ENCODE measurements at places on chromosomes 1 and 21.
A peak's percentile ranks its signal among the peaks of the same experiment; 100 is the strongest.

- DNase-seq, result no peak
Observed at GRCh38 chr21:45721671-45722070, 78.1 kb downstream of the PCBP3 start.

DNA sequence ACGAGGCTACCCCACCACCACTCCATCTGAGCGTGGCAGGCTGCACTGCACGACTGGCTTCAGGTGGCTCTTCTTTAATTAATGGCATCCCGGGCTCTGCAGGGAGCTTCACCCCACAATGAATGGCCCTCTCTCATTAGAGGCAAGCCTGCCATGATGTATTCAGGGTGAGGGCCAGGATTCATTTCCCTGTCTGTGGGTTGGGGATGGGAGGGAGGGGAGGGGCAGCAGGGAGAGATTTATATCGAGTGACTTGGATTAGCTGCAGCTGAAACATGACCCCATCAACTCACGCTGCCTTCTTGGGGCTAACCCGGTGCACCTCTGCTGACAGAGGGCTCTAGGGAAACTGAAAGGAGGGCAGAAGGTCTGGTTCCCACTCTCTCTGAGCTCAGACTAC lies 54.2 kb downstream of the ERI3 start:
- no peak for DNase-seq

DNA sequence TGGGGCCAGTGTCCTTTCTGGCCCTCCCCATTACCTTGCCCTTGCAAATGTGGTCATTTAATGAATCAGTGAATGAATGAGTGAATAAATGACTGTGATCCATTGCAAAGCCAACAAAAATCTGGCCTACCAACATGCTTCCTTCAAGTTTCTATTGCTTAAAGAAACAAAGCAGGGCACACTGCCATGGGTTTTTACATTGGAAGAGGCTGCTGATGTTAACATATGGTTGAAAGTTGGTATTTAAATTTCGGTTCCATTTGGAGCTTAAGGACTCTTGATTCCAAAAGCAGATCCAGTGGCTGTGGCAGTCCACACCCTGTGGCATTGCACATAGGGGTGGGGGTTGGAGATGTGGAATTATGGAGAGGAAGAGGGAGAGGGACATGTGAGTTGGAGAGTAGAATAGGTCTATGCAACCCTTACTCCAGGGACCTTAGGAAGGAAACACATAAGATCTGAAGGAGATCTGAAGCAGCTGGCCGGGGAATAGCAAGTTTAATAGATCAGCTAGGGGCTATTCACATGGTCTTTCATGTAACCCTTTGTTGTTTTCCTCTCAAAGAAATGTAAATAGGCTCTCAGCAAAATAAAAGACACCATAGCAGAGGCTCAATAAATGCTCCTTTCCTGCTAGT lies 7.2 kb downstream of the ABCA4 start:
- DNase-seq, result no peak

GRCh38 chr1:32182060-32182459 lies 2.6 kb downstream of the TXLNA start:
- DNase-seq, result no peak

DNA sequence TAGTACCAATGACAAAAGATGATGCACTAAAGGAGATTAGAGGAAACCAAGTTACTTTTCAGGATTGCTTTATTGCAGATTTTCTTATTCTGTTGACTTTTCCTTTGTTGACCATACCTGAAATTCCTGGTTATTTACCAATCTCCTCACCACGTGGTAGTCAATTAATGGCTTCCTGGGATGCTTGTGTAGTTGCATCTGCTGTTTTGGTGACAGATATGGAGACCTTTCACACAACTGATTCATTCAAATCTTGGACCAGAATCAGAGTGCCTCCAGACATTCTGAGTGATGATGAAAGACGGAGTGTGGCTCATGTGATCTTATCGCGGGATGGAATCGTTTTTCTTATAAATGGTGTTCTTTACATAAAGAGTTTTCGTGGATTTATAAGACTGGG lies 91.3 kb downstream of the CATSPERE start:
- no peak for DNase-seq

GRCh38 chr1:107138767-107139445 lies 1.9 kb upstream of the NTNG1 start:
- DNase-seq, result no peak

- peak; percentile 92 for DNase-seq
Observed at GRCh38 chr21:37208056-37208721, 58.9 kb downstream of the VPS26C start.

DNA sequence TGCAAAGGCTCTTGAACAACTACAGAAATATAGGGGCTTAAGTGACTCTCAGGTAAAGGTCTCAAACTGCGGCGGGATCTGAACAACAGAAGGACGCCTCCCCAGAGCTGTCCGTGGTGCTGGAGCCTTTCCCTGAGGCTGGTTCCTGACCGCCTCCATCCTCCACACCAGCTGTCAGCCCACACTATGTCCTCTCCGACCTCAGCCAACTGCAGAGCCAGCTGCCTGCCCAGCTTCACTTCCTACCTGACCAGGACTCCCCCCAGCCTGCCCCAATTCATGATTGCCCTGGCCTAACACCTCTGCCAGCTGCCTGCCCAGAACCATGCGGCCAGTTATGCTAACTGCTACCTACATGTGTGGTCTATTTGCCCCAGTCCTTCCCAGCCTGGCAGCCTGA lies 63.6 kb upstream of the ZC3H12A start:
- no peak for DNase-seq

DNA sequence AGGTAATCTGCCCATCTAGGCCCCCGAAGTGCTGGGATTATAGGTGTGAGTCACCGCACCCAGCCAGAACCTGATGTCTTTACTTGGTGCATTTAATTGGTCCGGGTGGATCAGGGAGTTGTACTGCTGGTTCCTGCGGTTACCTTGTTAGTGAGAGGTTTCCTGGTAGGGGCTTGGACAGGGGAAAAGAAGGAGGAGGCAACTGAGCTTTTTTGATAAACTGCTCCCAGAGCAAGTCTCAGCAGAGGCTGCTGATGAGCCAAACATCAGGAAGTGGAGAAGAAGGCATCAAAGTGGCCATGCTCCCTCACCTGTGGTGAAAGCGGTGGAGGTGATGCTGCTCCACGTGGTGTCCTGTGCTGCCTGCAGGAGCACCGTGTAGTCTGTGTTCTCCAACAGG lies 161.5 kb upstream of the KIAA0040 start:
- DNase-seq, result no peak

DNA sequence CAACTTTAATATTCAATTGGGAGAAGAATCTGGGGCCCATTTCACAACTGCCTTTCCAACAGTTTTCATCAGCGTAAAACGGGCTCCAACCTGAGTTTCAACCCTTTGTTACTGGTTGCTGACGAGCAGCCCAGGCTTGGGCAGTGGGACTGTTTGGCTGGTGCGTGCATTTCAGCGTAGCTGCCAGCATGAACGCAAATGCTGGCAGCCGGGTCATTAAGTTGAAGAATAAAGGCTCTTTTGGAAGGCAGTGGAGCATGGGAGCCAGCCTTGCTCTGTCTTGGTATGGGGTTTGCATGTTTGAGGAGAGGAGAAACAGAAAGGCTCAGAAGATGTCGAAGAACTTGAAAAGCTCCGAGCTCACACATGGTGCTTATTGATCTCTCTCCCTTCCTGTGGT lies 40.7 kb downstream of the WDR3 start:
- no peak for DNase-seq

DNA sequence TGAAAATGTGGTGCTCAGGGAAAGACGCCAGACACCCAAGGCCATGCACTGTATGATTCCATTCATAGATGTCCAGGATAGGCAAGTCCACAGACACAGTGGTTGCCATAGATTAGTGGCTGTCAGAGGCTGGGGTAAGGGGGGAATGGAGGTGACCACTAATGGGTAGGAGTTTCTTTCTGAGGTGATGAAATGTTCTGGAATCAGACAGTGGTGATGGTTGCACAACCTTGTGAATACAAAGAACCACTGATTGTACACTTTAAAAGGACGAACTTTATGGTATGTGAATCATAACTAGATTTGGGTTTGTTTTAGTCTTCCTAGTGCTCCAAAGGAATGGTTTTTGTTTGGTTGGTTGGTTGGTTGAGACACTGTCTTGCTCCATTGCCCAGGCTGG lies 51.7 kb downstream of the PRAMEF20 start:
- peak; percentile 22 for DNase-seq

GRCh38 chr1:101004670-101005069 lies 20.9 kb downstream of the DPH5 start:
- DNase-seq, result no peak

Measured in right cardiac atrium (tissue), 5 donors.